Activated CD8-positive, alpha-beta memory T cell treated with anti-CD3 and anti-CD28 coated beads for 1 hour (primary cell): ENCODE measurements at places on chromosomes 4 and X.
A peak's percentile ranks its signal among the peaks of the same experiment; 100 is the strongest.

- no peak for DNase-seq
Observed at GRCh38 chr4:24603343-24603742, 19.0 kb upstream of the DHX15 start.

DNA sequence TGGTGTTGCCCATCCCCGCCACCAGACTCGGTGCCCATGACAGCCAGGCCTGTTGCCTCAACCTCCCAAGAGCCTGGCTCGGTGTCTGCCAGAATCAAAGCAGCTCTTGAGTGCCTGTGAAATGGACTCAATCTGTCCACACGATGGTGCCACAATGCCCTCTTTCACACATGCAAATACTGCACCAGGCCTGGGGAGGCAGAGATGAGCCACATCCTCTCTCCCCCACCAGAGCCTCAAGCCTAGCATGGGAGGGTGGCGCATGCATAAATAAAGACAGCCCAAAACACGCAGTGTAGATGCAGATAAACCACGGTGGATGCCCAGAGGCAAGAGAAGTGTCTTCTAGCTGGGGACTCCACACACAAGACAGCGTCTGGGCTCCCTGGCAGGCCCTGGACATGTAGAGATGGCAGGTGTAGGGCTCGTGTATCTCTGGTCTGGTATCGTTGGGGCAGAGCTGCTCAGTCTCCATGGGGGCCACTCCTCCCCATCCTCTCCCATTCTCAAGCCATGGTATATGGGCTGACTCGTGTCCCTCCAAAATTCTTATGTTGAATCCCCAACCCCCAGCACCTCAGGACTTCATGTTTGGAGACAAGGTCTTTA is 65.6 kb downstream of the JAKMIP1 start:
- peak; percentile 10 for DNase-seq

- no peak for DNase-seq
Observed at GRCh38 chrX:103687696-103688201, 1.2 kb upstream of the MORF4L2 start.

DNA sequence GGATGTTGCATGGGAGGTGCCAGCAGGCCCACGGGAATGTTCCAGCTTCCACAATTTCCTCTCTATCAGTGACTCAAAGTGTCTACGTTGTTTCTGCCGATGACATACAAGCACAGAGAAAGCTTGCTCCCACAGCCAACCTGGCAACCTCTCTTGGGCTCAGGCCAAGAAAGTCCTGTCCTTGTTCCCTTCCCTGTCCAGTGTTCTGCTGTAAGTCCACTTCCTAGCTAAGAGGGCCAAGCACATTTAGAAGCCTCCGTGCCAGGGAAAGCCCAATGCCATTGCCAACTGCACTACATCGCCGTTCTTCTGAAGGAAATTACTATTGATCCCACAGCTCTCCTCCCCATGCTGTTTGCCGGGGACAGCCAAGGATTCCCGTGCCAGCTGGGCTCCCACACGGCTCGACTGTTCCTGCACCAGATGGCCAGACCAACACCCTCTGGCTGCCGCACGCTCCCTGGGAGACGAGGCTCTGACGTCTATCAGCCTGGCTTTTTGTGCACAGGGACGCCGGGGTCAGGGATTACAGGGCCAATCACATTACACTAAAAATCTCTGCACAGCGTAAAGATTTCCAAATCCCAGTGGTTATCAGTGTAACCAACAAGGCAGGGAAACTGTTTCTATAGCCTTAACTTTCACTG is 284.0 kb downstream of the BCOR start:
- no peak for DNase-seq

GRCh38 chrX:37599729-37600128 is 28.3 kb downstream of the LANCL3 start:
- DNase-seq = no peak

GRCh38 chr4:82599336-82599735 is 37.5 kb upstream of the TMEM150C start:
- no peak for DNase-seq

GRCh38 chr4:79466621-79467020 is 58.6 kb upstream of the GK2 start:
- DNase-seq = no peak

GRCh38 chr4:138300616-138301015 is 58.5 kb upstream of the SLC7A11 start:
- DNase-seq = no peak

- no peak for DNase-seq
Observed at GRCh38 chr4:179757641-179758040, 2315.4 kb upstream of the AGA start.

DNA sequence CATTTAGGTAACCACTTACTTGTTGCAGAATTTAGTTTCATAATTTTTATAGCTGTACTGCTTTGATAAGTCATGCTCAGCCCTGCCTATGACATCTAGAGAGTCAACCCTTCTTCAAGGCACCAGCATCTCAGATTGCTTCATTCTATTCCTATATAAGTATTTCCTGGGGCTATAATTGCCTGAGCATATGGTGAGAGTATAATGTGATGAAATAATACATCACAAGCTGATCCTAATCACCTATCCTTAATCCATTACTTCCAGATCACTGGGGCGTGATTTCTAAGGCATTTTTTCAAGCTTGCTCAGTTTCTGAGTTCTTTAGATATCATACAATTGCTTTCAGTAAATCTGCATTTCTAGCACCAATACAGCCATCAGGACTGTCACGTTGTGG is 200.0 kb upstream of the NPY2R start:
- DNase-seq = no peak

- DNase-seq = no peak
Observed at GRCh38 chrX:35115205-35115604, 172.6 kb downstream of the FAM47B start.

- no peak for DNase-seq
Observed at GRCh38 chr4:137961051-137961438, 281.1 kb downstream of the SLC7A11 start.

- DNase-seq = no peak
Observed at GRCh38 chr4:103934178-103934789, 214.5 kb upstream of the TACR3 start.

DNA sequence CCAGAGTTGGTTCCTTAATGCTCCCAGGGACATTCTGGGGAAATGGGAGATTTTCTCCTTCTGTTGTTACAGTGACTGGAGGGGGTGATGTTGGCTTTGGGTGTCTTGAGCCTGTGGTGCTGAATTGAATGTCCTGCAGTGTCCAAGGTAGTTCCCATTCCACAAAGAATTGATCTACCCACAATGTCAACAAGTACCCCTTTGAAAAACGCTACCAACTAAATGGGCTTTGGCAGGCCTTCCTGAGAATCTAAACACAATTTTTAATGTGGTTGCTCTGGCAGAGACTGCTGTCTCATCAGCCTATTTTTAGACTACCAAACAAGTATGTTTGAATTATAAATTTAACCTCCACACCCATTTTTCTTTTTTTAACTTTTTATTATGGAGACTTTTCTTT is 69.4 kb downstream of the CCKAR start:
- DNase-seq = no peak

DNA sequence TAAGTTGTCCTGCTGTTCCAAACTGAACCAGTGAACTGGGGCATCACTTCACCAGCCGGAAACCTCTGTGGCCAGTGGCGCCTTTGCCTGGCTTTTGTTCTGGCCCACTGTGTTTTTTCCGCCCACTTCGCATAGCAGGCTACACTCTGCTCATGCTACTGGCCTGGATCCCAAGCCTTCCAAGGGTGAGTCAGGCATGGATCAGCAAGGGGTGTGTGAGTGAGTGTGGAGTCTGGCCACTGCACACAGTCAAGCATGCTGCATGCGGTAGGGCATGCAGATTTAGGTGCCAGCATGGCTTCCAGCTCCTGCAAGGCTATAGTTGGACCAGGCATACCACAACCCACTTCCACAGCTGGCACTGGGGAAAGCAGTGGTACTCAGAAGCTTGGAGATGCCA is 1967.9 kb downstream of the C4orf33 start:
- DNase-seq = no peak

DNA sequence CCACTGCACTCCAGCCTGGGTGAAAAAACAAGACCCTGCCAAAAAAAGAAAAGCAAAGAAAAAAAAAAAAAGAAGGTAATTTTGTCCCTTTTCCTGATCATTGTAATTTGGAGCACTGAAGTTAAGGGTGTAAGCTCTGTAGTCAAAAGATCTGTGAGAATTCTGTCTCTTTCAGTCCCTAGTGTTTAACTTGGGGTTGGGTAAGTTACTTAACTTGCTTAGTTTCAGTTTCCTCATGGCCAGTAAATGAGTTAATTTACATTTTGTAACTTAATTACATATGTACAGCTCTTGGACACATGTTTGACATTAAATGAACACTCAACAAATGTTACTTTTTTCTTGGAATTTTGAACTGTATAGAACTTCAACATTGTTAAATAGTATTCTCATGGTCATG is 10.9 kb upstream of the UBE2K start:
- DNase-seq = no peak

GRCh38 chrX:136781180-136781797 is 557 bp upstream of the ARHGEF6 start:
- DNase-seq = no peak

- DNase-seq = no peak
Observed at GRCh38 chr4:174714393-174715211, 114.4 kb downstream of the GLRA3 start.

DNA sequence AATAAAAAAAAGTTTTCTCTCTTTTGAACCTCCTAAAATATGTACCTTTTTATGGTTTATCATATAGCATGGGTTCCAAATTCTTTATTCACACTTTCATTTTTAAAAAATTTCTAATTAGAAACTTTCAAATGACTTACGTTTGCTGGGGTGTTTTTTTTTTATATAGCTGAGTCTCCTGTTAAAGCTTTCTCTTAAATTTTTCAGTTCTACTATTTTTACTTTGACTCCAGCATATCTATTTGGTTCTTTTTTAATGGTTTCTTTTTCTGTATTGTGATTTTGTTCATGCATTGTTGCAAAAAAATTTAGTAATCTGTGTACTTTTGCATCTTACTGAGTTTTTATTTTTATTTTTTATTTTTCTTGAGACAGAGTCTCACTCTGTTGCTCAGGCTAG is 22.3 kb downstream of the ZNF718 start:
- DNase-seq = no peak

DNA sequence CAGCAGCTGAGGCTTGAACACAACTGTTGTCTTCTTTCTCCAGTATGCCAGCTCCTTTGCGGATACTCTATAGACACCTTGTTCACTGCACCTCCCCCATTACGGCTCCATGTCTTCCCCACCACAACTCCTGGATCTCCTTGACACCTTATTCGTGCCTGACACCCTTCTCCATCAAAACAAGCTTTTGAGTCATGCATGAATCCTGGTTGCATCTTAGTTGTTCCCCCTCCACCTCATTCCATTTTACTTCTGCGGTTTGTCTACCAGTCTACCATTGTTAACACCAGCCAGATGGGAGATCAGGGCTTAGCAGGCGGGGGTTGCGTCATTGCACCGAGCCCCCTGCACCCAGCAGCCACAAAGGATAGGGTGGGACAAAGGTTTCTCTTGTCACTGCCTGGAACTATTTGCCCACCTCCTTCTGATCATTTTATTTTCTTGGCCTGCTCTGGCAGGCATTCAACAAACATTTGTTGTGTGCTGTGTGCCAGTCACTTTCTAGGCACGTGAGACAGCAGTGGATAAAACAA is 2.0 kb upstream of the CDK16 start:
- no peak for DNase-seq

DNA sequence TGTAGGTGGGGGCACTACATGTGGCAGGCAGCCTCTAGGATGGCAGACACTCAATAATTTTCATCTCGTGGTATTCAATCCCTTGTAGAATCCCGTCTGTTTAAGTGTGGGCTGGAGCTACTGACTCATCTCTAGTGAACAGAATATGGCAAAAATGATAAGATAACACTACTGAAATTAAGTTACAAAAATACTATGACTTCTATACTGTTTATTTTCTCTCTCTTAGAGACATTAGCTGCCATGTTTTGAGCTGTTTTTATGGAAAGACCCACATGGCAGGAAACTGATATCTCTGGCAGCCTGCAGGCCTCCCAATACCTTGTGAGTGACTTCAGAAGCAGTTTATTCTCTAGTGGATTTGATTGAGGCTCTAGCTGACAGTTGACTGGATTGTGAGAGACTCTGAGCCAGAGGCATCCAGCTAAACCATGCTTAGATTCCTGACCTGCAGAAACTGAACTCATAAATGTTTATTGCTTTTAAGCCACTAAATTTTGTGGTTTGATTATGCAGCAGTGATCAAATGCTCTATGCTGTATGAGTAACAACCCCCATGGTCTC is 298.8 kb upstream of the CTSO start:
- DNase-seq = no peak
